Activated CD4-positive, alpha-beta T cell treated with anti-CD3 and anti-CD28 coated beads, Interleukin-10, Interleukin-2, amounts not matched to agents 100 ng/mL and 50 ng/mL, durations not matched to agents 16 hours and 8 hours (primary cell): ENCODE measurements at places on chromosomes 5 and 9.
A peak's percentile ranks its signal among the peaks of the same experiment; 100 is the strongest.

DNA sequence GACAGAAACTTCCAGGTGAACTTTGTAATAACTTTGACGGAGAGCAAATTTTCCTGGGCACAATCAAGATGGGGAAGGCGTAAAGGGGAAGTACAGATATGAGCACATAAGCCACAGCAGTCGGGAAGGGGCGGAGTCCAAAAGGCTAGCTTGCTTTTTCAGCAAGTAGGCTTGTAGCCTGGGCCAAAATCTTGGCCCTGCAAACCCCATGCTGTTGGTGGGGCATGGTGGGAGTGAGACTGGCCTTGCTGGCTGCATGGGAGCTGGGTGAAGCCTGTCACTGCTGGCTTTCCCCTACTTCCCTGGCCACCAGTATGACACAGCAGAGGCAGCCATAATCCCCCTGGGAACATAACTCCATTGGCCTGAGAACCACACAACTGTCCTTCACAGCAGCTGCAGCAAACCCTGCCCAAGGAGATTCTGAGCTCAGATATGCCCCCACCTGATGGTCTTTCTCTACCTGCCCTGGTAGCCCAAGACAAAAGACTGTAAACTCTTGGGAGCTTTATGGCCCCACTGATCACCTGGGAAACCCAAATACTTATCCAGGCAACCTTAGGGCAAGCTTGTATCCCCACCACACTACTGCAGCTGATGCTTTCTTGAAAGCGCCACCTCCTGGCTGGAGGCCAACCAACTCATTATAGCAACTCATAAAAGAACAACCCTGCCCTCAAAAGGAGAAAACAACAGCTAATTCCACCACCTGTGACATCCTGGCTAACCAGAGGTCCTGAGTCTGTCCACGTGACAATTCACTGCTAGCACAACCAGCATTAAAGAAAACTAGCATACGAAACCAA is 24.0 kb downstream of the DCTN4 start:
- DNase-seq = peak; percentile 55

GRCh38 chr5:75275756-75276155 is 39.1 kb upstream of the ANKRD31 start:
- no peak for DNase-seq

DNA sequence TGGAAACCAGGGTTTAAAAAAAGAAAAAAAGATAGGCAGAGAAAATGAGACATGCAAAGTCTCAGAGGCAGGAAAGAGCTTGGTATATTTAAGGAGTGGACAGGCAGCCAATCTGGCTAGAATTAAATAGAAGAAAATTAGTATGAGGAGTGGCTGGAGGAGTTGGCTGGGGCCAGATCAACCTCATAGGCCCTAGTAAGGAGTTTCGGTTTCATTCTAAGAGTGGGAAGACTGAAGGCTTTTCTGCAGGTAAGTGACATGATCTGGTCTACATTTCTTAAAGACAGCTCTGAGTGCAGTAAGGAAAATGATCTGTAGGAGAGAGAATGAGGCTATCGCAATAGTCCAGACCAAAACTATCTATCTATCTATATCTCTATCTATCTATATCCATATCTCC is 27.5 kb downstream of the ADRB2 start:
- no peak for DNase-seq

DNA sequence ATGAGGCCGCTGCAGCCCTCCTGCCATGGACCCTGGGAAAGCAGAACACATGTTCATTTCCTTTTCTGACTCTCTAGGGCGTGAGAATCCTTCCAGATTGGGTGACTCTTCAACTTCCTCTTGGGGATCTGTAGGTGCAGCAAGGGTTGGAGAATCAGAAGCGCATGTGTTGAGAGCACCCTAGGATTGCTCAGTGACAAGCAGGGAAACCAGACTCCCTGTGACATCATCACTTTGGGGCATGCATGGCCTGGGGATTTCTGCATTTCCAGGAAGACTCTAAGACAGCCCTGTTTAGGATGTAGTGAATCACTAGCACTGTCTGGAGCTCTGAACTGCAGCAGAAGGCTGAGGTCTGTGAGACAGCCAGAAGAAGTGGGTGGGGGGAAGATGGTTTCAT is 15.1 kb upstream of the LCP2 start:
- peak; percentile 86 for DNase-seq

GRCh38 chr5:171863935-171864334 is 78.3 kb downstream of the SMIM23 start:
- no peak for DNase-seq

DNA sequence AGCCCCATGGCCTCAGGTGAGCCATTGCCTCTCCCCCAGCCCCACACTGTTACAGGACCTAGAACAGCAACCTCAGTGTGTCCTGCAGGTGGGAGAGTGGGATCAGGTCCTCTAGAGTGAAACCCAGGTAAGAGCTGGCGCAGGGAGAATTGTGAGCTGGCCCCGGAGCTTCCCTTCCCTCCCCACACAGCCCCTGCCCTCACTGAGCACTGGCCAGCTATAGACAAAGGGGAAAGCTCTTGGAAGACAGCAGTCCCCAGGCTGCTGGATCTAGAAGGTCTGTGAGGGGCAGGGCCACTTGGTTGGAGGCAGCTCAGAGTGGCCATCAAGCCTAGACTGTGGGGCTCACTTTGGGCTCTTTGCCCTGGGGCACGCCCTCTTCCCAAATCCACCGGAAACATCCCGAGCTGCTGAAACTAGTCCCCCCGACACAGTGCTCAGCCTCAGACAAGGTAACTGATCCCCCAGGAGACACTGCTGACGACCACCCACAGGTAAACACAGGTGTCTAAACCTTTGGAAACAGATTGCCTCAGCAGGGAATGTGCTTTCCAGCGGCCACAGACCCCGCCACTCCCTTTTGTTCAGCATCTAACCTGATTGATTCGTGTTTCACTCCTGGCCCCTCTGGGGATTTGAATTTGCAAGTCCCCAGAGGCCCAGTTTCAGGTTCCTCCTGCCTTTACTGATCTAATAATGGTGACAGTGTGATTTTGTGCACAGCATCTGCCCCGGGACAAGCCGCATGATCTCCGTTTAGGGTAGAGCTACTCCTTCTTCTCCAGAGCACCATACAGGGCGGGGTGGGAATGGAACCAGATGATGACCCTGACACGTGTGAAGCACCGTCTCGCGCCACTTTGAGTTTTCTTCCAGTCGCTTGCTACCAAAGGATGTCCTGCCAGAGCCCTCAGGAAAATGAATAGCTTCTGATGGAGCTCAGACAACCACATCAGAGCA is 42.2 kb upstream of the ADAMTS2 start:
- DNase-seq = no peak

GRCh38 chr5:6473284-6473683 is 24.6 kb downstream of the UBE2QL1 start:
- no peak for DNase-seq

DNA sequence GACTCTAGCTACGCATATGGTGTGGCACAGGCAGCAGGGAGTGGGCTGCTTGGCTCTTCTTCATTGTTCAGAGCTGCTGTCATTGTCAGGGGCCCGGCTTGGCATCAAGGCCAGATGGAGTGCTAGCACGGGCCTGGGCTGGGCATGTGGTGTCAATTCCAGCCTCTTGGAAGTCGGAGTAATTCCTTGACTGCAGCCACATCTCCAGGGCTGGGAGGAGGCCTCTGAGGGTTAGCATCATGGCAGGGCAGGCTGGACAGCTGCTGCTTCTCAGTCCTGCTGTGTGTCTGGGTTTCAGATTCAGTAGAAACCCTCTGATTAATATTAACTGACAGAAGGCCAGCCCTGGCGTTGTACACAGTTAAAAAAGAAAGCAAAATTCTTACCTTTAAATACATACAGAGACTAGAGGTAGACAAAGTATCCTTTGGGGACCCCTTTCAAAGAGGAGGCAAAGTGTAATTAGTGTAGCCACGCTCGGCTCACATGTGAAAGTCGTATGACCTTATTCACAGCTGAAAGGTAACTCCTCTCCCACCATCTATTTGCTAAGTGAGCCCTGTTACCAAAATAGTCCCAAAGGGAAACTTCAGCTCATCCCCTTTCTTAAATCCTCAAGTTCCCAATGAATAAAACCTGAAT is 126.4 kb downstream of the DOCK2 start:
- DNase-seq = no peak

DNA sequence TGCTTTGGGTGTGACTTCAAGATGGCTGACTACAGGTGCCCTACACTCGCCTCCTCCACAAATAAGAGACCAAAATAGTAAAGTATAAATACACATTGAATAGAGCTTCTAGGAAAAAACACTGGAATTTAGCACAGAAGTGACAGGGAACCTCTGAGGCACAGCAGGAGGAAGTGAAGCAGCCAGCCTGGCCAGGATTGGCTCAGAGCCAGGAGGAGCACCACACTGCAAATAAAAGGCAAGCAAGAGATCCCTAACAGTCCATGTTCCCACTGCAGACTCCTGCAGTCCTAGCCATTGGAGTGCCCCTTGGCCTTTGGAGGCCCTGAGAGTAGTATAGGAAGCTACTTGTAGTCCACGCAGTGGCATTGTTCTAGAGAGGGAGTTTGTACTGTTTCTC is 186.7 kb upstream of the TLX3 start:
- DNase-seq = no peak

GRCh38 chr5:153952893-153953292 is 85.8 kb downstream of the FAM114A2 start:
- DNase-seq = no peak

GRCh38 chr9:19229595-19230354 is 718 bp upstream of the DENND4C start:
- peak; percentile 73 for DNase-seq

- no peak for DNase-seq
Observed at GRCh38 chr5:89883967-89884366, 525.6 kb downstream of the CETN3 start.

- no peak for DNase-seq
Observed at GRCh38 chr9:7150153-7150890, 392.5 kb downstream of the KDM4C start.
